Panc1 (cell line): ENCODE measurements at places on chromosomes 12 and 14. TPM values are rescaled to one million over a fixed set of nuclear protein-coding genes. Genes with fewer than 3 reads are reported as not detected.
A peak's percentile ranks its signal among the peaks of the same experiment; 100 is the strongest.

DNA sequence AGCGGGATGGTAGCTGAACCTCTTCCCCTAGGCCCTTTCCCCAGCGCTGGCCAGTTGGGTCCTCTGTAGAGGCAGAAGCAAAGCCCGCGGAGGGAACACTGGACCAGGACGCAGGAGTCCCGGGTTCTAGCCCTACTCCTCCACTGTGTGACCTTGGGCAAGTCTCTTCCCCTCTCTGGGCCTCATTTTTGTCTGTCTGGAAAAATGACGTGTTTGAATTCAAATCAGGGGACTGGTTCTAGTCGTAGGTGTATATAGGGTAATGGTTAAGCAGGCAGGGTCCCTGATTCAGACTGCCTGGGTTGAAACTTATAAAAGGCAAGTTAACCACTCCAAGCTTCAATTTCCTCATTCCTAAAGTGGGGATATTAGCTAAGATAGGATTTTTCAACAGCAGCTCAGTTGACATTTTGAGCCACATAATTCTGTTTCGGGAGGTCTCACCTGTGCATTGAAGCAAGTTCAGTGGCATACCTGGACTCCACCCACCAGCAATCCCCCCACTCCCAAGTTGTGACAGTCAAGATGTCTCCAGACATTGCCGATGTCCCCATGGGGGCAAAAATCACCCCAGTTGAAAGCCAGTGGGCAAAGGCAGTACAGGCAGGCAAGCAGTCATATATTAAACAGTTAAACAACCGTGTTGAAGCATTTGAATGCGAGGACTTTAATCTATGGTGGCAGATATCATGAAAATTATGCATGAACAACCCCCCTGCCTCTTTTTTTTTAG, 899 bp downstream of the TPCN1 start:
- no peak for DNase-seq

- DNase-seq = no peak
Observed at GRCh38 chr12:25293653-25294052, 42.9 kb upstream of the KRAS start.

GRCh38 chr14:96051642-96052540, 12.7 kb downstream of the C14orf132 start:
- DNase-seq = no peak

DNA sequence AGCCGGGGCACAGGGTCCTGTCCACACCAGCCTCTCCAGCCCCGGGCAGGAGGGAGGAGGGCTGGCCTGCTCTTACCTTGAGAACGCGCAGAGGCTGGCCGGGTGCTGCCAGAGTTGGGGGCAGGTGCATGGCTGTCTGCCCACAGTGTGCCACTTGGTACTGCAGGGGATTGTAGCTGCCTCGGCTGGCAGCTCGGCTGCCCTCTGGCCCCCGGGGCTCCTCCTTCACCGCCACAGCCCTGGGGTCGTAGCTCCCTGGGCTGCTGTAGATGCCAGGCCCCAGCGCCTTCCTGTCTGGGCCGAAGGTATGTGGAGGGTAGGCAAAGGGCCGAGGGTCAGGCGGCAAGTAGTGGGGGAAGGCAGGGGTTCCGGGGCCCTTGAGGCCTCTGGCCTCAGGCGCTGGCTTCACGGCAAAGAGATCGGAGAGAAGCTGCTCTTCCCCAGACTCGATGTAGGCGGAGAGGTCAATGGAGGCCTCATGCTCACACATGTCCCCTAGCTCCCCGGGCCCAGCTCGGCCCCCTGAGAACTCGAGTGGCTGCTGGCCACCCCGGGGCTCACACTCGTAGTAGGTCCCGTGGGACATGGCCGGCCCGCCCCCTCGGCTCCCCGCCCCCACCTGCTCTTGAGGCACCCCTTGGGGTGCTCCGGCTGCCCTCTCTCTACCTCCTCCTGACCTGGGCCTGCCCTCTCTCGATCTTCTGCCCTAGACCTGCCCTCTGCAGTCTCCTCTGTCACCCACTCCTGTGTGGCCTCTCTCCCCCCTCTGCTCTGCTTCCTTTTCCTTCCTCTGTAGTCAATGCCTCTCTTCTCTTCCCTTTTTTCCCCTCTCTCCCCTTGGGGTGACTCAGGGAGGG, at the start of gene CEBPE:
TSS of gene CEBPE (minus strand) at position 750 of the 857 bp plus-strand sequence. CDS start at position 586, 164 bp downstream.
- no peak for DNase-seq

DNA sequence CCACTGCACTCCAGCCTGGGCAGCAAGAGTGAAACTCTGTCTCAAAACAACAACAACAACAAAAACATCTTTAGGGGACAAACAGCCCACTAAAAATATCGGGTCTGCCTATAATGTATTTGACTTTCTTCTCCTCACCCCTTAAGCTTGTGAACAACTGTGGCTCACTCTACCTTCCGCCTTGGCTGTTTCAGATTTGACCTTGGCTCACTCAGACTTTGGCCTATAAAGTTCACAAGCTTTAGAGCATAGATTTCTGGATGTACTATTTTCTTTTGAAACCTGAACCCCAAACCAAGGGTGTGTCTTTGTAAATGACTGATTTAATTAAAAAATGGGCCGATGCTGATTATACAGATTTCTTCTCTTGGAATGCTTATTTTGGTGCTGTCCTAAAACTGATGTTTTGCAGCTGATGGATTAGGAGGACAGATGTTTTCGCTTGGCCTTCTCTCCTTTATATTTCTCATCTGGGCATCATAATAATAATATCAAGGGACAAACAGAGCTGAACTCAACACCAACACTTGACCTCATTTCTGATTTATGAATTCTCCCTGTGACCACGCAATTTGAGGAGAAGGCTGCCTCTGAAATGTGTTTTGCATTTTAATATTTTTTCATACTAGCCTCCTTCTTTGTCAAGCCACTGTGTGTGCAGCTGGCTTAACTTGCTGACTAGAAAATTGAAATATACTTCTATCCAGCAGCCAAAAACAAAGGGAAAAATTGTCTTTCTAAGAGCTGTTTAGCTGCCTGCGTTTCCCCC, 40.2 kb upstream of the RASSF3 start:
- no peak for DNase-seq

DNA sequence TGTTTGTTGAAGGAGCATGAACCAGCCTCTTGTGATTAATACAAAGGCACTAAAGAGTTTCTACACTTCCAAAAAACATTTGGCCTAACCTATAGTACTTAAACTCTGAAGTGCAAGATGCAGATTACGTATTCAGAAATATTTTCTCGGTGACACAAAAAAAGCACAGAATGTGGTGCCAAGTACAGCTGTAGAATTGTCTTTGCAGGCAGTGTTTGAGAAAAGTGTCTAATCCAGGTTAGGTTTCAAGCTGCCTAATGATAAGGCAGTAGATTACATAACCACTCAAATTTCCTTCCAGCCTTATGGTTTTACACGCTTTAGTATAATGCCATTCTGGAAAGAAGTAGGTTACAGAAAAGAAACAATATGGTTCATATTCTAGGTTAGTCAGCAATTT, 205.2 kb downstream of the KLHL28 start:
- DNase-seq = no peak

- no peak for DNase-seq
Observed at GRCh38 chr12:11916771-11917170, 154.0 kb upstream of the BCL2L14 start.

DNA sequence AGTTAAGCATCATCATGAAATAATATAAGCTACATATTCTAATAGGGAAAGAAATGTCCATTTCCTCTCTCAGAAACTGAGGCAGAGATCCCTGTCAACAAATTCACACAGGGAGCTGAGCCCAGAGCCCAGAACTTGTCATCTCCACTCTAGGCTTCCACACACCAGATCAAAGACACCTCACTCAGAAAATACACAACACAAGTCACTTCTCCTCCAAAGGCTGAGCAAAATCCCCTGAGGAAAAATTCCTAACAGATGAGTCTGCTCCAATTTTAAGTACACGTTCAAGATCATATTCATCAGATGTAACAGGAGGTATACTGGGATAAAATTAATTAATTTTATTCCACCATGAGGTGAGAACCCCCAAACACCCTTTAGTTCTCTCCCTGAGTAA, 227.3 kb downstream of the DPF3 start:
- DNase-seq = no peak

GRCh38 chr12:128657378-128657777, 166.4 kb downstream of the SLC15A4 start:
- no peak for DNase-seq

DNA sequence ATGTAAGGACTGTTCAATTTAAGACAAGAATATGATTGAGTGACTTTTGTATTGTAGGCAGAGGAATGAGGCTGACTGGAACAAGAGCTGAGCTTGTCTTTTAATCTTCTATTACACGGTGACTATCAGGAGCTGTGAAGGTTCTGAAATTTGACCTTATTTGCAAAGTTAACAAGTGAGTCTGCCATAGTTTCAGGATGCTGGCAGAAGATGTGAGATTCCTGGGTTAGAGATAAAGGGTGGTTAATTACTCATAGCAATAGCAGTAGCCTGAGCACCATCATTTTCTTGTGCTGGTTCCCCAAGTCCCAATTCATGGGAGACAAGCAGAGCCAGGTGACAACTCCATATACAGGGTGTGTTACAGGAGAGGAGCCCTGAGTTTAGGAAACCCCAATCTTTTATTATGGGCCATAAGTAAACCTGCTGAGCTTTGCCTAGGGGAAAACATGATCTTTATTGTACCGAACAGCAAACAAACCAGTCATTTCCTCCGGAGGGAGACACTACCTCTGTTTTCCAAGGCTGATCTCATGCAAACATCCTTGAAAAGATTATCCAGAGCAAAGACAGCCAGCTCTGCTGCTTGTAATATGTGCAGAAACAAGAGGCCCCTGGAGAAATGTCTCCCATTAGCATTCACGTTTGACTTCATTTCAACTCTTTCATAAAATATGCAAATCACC, 51.7 kb upstream of the DDX11 start:
- DNase-seq = peak; percentile 18

TGFB3 gene
- 9.6 TPM for total RNA-seq

MUCL1 gene
- not detected for total RNA-seq

OR4E2 gene
- total RNA-seq = not detected

GRCh38 chr12:105064564-105065178, 19.6 kb downstream of the ALDH1L2 start:
- no peak for DNase-seq

DNA sequence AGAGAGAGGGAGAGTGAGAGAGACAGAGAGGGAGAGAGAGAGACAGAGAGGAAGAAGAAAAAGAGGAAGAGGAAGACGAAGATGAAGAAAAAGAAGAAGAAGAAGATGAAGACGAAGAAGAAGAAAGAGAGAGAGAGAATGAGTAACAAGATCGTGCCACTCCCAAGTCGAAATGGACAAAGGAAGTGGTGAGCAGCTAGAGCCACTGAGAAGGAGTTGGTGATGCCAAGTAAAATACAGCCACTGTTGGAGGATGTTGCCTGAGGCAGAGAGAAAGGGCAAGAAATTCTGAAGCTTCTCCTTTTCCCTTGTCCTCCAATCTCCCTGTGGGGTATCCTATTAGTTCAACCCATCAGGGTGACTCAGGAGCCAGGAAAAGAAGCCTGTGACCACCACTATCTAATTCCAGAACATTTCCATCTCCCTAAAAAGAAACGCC, 12.5 kb upstream of the ANAPC5 start:
- no peak for DNase-seq
